ENCODE measurements at places on chromosomes 6 and 20. TPM values are rescaled to one million over a fixed set of nuclear protein-coding genes. Genes with fewer than 3 reads are reported as not detected.

DNA sequence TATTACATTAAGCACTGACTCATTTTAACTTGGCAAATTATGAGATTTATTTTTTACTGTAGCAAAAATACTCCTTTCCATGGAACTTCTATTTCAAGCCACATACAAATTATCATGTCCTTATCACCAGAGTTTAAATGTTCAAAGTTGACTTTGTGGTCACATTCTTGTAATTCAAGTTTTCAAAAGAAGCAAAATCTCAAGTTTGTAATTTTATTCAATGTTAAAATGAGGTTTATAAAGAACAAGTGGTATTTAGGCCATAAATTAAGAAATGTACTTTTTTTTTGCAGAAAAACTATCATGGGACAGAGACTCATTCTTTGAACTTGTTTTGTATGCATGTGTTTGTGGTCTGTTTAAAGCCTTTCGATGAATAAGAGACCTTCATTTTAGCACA lies 811.5 kb downstream of the TENT5A start:
- DNase-seq: no peak

- DNase-seq: no peak
Measured at GRCh38 chr6:36743538-36744303, 46.1 kb downstream of the RAB44 start.

DNA sequence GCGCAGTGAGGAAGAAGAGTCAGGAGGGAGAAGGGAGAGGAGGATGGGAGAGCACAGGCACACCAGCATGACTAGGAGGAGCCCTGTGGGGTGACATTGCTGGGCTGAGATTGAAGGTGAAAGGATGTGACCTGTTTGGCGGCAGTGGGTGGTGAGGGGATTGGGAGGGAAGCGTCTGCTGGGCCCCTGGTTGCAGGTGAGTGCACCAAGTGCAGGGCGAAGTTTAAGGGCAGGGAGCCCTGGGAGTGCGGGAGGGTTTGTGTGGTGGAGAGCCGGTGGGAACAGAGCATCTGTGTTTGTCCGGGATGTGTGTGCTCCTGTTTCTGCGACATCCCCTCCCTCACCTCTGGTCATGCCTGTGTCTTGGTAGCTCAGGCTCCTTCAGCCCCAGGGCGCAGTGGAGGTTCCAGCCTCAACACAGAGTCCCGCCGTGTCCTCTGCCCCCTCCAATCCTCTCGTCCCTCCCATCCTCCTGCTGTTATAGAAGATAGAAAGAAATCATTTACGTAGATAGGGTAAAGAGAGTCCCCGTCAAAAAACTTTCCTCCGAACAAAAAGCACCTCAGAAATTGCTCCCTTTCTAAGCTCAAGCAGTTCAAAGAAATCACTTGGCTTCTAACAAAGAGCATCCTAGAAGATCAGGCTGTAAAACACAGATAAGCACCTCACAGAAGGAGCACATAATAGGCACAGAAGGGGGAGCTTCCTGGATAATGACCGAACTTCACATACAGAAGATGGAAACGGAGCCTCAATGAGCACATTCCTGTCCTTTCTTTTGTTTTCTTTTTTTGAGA lies 25.0 kb downstream of the ULBP1 start:
- DNase-seq: no peak

GRCh38 chr6:74551896-74552295 lies 654.0 kb downstream of the COL12A1 start:
- DNase-seq: no peak

GRCh38 chr20:7695635-7696034 lies 244.6 kb downstream of the HAO1 start:
- DNase-seq: no peak

DNA sequence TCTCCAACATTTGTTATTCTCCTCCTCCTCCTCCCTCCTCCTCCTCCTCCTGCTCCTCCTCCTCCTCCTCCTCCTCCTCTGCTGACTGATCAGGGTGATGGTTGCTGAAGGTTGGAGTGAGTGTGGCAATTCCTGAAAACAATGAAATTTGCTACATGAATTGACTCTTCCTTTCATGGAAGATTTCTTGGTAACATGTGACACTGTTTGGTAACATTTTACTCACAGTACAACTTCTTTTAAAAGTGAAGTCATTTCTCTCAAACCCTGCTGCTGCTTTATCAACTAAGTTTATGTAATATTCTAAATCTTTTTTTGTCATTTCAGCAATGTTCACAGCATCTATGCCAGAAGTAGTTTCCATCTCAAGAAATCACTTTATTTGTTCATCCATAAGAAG lies 543.0 kb downstream of the MAFB start:
- no peak for DNase-seq

Gene RAB44
- total RNA-seq: 0.19 TPM

DNA sequence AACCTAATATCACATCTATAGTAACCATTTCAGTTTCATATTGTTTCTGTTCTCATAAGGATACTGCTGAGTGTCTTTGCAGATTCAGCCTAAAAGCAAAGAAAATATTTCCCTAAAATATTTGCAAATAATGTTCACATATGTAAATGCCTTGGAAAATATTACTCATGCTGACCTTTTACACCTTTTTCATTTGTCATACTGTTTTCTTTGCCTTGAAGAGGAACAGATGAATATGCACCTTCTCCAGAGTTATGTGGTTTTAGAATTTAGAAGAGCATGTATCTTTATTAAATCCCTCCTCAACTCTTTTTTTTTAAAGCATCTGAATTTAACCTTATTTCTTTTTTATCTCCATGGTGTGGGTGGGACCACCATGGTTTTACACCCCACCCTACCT lies 32.5 kb downstream of the NDUFAF5 start:
- no peak for DNase-seq

DNA sequence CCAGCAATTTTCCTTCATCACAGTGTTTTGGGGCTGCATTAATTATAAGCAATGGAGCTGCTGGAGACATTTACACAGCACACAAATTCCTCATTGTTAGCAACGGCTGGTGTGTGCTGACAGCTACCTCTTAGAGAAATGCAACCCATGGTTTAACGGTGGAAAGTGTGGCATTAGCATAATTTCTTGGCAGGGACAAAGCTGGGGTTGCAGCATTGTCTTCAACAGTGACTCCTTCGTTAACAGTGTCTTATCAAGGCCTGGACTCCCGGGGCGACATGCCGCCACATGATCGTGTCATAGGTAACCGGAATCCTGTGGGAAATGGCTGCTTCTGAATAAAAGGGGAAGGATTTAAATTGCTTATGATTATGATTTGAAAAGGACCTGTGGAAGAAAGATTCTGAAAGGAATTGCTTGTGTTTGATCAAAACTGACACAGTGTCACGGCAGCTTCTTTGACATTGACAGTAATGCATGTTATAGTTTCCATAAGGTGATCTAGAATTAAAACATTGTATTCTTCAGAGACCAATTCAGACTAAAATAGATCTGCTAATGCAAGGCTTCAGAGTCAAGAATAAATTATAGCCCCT lies 128.0 kb downstream of the UST start:
- no peak for DNase-seq

DNA sequence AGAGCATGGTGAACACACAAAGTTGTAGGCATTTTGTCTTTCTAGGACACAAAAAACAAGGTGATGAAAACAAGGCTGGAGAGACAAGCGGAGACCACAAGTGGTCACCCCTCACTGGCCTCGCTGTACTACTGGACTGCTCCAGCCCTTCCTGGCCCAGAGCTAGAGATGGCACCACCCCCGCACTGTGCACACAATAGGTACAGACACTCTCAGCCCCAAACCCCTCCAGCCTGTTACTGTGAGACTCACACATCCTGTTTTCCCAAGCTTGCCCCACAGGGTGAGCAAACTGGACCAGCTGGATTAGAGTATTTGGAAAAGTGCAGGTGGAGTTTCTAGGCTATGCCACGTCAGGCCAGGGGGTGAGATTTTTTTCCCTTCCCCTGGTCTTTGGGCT lies 8.4 kb upstream of the ZSWIM1 start:
- DNase-seq: no peak

DNA sequence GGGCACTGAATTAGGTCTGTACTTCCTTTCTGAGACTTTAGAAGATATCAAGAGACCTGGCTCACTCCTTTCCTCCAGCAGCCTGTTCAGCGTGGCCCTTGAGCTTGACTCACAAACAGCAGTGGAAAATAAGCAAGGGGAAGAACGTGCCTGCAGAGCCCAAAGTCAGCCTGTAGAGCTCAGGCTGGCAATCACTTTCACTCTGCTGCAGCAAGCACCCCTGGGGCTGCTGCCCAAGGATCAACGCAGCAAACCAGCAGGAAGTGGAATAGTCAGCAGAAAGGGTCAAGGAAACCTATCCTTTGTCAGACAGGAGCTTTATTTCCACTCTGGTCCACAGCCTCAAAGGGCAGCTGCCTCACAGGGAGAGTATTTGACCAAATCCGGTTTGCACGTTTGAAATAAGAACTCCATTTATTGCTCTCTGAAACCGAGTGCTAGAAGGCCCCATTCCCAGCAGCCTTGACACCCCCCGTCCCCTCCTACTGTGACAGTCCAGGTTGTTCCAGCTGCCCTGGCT lies 77.4 kb downstream of the PRDM1 start:
- DNase-seq: no peak

GRCh38 chr6:70171236-70171635 lies 131.6 kb downstream of the COL9A1 start:
- no peak for DNase-seq

DNA sequence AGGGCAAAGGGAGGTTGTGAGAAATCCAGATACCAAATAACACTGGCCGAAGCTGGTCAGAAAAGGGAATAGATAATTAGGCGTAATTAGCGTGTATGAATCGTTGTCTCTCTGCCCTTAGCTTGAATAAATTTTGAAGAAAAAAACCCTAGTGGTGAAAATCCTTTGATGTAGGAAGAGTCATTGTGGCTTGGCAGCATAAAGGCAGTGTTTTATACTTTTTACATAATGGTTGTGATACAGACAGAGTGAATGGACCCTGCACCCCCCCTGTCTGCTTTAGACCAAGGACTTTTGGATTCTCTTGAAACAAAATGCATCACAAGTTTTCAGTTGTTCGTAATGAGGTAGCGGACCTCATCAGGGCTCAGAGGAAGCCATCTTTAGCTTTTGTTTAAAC lies 126.5 kb downstream of the AFG1L start:
- no peak for DNase-seq

GRCh38 chr20:33054791-33055190 lies 1.1 kb downstream of the BPIFB3 start:
- DNase-seq: no peak

GRCh38 chr6:37600312-37600916 lies 97.3 kb downstream of the MDGA1 start:
- no peak for DNase-seq

- no peak for DNase-seq
Measured at GRCh38 chr20:48901326-48901725, 20.2 kb upstream of the ARFGEF2 start.

Gene ANKEF1
- total RNA-seq: 2.3 TPM

GRCh38 chr6:128259029-128259724 lies 261.2 kb downstream of the PTPRK start:
- DNase-seq: no peak

DNA sequence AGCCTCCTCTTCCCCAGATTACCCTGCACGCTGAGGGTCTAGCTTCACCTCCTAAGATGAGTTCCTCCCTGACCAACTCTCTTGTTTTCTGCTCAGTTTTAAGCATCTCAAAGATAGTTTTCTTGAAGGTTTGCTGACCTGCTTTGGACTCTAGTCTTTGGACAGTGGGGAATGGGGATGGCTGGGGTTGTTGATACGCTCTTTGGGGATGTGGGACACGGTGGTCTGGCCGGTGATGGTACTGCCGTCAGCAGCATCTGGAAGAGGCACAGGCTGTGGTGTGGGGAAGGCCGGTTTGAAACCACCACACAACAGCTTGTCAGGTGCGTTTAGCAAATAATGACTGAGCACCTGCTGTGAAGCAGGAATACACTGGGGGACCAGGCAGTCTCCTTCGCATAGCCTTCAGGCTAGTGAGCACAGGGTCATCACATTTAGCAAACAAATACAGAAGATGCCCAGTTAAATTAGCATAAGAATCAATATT lies 94.1 kb downstream of the TMEM242 start:
- DNase-seq: no peak

DNA sequence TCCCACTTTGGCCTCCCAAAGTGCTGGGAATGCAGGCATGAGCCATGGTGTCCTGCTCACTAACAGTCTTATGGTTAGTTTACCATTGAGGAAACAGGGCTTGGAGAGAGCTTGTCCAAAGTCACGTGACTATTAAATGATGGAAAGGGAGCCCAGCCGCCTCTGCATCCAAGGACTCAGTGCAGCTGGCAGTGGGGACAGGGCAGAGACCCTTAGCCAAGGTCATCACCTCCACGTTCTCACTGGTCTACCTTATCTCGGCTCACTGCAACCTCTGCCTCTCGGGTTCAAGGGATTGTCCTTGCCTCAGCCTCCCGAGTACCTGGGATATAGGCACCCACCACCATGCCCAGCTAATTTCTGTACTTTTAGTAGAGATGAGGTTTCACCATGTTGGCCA lies 109.3 kb downstream of the SLC23A2 start:
- DNase-seq: no peak

DNA sequence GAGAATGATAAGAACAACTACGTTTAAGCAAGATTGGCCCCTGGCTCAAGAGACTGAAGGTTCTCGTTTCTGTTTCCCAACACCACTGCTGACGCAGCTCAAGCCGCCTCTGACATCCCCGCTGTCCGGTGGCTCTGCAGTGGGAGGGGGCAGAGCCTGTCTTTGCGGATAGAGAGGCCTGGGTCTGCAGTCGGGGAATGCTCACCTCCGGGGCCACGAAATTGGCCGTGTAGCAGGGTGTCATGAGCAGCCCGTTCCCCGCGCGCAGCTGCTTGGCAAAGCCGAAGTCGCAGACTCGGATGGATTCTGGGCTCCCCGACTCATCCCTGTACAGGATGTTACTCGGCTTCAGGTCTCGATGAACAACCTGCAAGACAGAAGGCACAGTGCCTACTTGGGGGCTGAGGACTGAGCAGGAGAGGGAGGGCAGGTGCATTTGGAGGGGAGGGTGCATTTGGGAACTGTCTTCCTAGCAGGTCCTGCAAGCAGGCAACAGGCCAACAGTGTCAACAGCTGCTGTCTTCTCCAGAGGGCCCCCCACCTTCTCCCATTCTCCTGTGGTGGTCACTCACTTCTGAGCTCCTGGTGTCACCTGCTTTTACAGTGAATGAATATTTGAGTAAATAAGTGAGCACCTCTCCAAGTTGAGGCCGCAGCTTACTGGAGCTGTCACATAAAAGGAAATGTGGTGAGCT lies 40.5 kb upstream of the MPC1 start:
- no peak for DNase-seq

DNA sequence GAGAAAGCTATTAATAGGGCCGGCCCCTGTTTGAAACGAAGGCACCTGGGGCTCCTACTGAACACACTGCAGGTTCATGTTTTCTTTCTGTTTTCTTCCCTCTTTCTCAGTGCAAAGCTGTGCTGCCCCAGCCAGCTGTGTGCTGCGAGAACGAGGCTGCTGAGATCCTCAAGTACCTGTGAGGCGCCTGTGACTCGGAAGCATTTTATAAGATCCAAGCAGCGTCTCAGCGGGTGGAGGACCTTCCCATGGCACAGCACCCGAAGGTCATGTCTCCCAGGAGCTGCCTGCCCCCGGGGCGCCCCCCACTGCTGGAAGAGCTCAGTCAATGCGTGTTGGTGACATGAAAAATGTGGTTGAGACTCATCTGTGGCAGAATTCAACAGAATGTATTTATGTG lies 66.3 kb downstream of the SMOC2 start:
- DNase-seq: no peak

Gene DST
- 487 TPM for total RNA-seq
